Heart left ventricle (tissue), 16 donors: ENCODE measurements at places on chromosomes 6 and 20. TPM values are rescaled to one million over a fixed set of nuclear protein-coding genes. Genes with fewer than 3 reads are reported as not detected.

BNIP5 gene
- not detected for total RNA-seq

DNA sequence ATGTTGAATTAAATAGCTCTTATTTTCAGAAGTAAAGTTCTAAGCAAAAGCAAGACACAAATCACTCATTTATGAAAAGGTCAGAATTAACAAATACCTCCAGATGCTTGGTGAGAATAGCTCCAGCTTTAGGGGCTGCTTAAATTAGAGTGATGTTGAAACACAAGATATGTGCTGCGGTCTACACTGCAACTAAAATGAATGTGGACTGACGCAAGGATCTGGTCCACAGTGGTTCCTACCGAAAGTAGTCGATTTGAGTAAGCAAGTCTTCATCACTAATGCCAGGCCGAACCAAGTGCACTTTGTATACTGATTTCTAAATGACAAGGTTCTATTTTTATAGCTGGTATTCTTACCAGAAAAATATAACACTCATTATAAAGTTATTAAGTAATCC, 96.3 kb downstream of the PRDM1 start:
- H3K27me3 ChIP-seq, result no peaks in the 10 kb centered on the region
- H3K27ac ChIP-seq, result no peak overlapping the region
- H3K4me1 ChIP-seq, result no peaks in the 10 kb centered on the region
- H3K36me3 ChIP-seq, result peaks cover 7% of the 10 kb centered on the region
- no peak overlapping the region for H3K4me3 ChIP-seq

DNA sequence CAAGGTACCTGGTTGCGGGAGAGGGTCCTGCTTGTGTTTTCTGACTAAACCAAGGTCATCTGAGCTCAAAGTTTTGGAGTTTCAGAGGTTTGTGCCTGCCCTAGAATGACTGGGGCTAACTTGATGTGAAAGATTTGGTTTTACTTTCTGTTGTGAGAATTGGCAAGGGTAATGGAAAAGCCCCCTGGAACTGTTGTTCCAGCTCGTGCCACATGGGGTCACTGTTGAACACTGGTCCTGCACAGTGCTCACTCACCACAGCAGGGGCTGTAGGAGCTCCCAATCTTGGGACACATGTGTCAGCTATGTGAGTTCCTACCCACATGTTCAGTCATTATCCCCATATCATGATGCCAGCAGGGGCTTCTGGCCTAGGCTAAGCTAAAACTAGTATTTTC, 6.5 kb downstream of the TGM6 start:
- H3K4me3 ChIP-seq, result no peak overlapping the region
- no peaks in the 10 kb centered on the region for H3K36me3 ChIP-seq
- H3K27me3 ChIP-seq, result peaks cover 3% of the 10 kb centered on the region
- no peak overlapping the region for H3K27ac ChIP-seq
- no peaks in the 10 kb centered on the region for H3K4me1 ChIP-seq
- DNase-seq, result no peak

GRCh38 chr6:147116056-147116455, 88.2 kb upstream of the STXBP5 start:
- no peaks in the 10 kb centered on the region for H3K27me3 ChIP-seq
- no peak overlapping the region for H3K4me3 ChIP-seq

DNA sequence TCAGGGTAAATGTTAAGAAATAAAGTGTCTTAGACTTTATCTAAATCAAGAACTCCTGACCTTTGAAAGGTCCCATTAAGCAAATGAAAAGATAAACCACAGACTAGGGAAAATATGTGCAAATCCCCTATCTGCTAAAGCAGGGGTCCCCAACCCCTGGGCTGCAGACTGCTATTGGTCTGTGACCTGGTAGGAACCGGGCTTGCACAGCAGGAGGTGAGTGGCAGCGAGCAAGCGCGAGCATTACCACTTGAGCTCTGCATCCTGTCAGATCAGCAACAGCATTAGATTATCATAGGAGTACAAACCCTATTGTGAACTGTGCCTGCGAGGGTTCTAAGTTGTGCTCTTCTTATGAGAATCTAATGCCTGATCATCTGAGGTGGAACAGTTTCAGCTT, 42.4 kb downstream of the LCA5 start:
- H3K36me3 ChIP-seq, result peaks cover 13% of the 10 kb centered on the region
- no peak for DNase-seq
- no peaks in the 10 kb centered on the region for H3K4me1 ChIP-seq
- H3K27me3 ChIP-seq, result no peaks in the 10 kb centered on the region
- H3K4me3 ChIP-seq, result no peak overlapping the region

SLC35A1 gene
- total RNA-seq, result 10.7 TPM

ARMH2 gene
- total RNA-seq, result not detected

ABHD16B gene
- total RNA-seq, result not detected

- H3K36me3 ChIP-seq, result no peaks in the 10 kb centered on the region
- no peak for DNase-seq
- no peak overlapping the region for H3K4me3 ChIP-seq
- H3K27me3 ChIP-seq, result no peaks in the 10 kb centered on the region
These were observed 58.8 kb upstream of the BTN3A2 start for GRCh38 chr6:26306232-26306631.

KCNQ5 gene
- not detected for total RNA-seq

SNAI1 gene
- total RNA-seq, result 1.2 TPM

- no peak overlapping the region for H3K4me3 ChIP-seq
- no peak overlapping the region for H3K27ac ChIP-seq
- DNase-seq, result no peak
- H3K4me1 ChIP-seq, result no peaks in the 10 kb centered on the region
These were observed 8.6 kb downstream of the AARS2 start for GRCh38 chr6:44304282-44305199.

PTP4A1 gene
- 55.4 TPM for total RNA-seq

BTN1A1 gene
- not detected for total RNA-seq

DNA sequence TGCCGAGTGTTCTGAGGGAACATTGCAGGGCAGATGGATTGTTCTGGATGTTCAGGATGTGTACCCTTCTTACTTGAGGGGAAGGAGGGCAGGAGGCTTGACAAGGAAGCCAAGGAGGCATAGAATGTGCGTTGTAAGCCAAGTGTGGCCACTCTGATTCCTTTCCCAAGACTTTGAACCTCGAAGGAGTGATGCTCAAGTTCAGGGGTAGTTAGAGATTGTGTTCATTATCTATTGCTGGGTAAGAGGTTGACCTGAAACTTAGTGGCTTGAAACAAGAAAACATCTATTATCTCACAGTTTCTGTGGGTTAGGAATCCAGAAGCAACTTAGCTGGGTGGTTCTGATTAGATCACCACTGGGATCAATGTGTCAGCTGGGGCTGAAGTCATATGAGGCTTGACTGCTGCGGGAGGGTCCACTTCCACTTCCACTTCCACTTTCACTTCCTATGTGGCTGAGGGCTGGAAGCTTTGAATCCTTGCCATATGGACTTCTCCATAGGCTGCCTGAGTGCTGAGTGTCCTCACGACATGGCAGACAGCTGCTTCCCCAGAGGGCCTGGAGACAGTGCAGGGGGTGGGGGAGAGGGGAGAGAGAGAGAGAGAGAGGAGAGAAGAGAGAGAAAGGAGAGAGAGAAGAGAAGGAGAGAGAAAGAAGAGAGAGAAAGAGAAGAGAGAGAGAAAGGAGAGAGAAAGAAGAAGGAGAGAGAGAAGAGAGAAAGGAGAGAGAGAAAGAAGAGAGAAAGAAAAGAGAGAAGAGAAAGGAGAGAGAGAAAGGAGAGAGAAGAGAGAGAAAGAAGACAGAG, 6.9 kb upstream of the CD40 start:
- H3K36me3 ChIP-seq, result no peaks in the 10 kb centered on the region
- no peak overlapping the region for H3K27ac ChIP-seq
- peak; percentile 50 for DNase-seq
- H3K4me1 ChIP-seq, result no peaks in the 10 kb centered on the region

NCOA3 gene
- 26.8 TPM for total RNA-seq

DNA sequence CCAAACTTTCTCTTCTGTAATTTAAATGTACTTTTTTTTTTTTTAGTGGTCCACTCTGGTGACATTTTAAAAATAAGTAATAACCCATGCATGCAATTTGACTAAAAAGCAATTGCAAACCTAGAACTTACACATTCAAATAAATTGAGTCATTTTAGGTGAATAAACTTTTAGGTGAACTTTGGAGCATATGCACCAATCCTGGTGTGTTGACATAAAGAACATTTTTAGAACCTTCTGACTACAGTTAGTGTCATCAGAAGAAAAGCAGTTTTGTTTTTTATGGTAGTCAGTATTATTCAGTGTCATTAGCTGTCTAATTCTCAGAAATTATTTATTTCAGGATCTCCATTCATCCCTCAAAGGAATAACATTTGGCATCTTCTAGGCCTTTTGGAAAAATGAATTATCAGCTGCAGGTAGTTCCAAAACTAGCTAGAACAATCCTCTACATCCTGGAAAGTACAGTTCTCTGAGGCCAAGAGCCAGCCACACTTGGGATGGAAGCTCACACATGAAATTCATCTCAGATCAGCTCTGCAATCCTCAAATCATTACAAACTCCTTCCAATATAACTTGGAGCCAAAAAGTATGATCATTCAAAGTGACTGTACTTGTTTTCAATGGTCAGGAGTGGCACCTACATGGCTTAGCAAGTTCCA, 38.5 kb upstream of the SIM1 start:
- H3K4me1 ChIP-seq, result no peaks in the 10 kb centered on the region
- no peak overlapping the region for H3K27ac ChIP-seq
- no peak overlapping the region for H3K4me3 ChIP-seq
- H3K36me3 ChIP-seq, result no peaks in the 10 kb centered on the region
- H3K27me3 ChIP-seq, result no peaks in the 10 kb centered on the region
- no peak for DNase-seq

GPLD1 gene
- total RNA-seq, result 0.93 TPM

C4B gene
- total RNA-seq, result 259 TPM

TMEM200A gene
- total RNA-seq, result 1.9 TPM

GRCh38 chr20:32731882-32732266, 11.4 kb downstream of the COMMD7 start:
- H3K4me3 ChIP-seq, result no peak overlapping the region
- no peak for DNase-seq
- no peaks in the 10 kb centered on the region for H3K27me3 ChIP-seq
- peaks cover 24% of the 10 kb centered on the region for H3K36me3 ChIP-seq

IL20RA gene
- total RNA-seq, result 0.44 TPM

MRAP2 gene
- total RNA-seq, result not detected

HAO1 gene
- not detected for total RNA-seq

- no peak for DNase-seq
- no peaks in the 10 kb centered on the region for H3K27me3 ChIP-seq
- no peak overlapping the region for H3K27ac ChIP-seq
- no peaks in the 10 kb centered on the region for H3K36me3 ChIP-seq
- H3K4me3 ChIP-seq, result no peak overlapping the region
These were observed 19.8 kb downstream of the THBS2 start for GRCh38 chr6:169233832-169234231.

GRCh38 chr20:49345524-49345923, 67.7 kb upstream of the ZNFX1 start:
- H3K36me3 ChIP-seq, result no peaks in the 10 kb centered on the region
- H3K27me3 ChIP-seq, result no peaks in the 10 kb centered on the region
- DNase-seq, result no peak
- peak overlapping the region; percentile 49 for H3K27ac ChIP-seq
- no peak overlapping the region for H3K4me3 ChIP-seq

GRCh38 chr6:81071121-81071520, 681.4 kb downstream of the TENT5A start:
- H3K4me1 ChIP-seq, result no peaks in the 10 kb centered on the region
- H3K27me3 ChIP-seq, result no peaks in the 10 kb centered on the region
- no peak overlapping the region for H3K4me3 ChIP-seq
